GM18507 (cell line): ENCODE measurements at places on chromosomes 16 and 17.

DNA sequence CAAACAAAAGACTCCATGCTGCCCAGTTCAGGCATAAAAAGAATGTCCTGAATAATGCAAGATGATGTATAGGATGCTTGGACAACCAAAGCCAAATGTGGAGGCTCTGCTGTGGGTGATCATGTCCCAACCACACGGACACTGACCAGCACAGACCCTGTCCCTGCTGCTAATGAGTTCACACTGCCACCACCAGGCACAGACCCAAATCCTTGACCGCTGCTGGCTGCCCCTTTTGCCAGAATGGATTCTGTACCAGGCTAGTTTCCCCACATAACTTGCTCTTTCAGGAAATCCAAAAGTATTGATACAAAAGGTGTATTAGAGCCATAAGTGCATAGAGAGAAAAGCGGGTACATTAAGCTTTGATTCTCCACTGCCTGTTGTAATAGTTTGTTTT is 60.9 kb downstream of the XYLT1 start:
- DNase-seq = no peak

- DNase-seq = no peak
These were observed 45.7 kb downstream of the AATF start for GRCh38 chr17:36994438-36994837.

GRCh38 chr16:87412371-87412995 is 20.3 kb downstream of the MAP1LC3B start:
- no peak for DNase-seq

DNA sequence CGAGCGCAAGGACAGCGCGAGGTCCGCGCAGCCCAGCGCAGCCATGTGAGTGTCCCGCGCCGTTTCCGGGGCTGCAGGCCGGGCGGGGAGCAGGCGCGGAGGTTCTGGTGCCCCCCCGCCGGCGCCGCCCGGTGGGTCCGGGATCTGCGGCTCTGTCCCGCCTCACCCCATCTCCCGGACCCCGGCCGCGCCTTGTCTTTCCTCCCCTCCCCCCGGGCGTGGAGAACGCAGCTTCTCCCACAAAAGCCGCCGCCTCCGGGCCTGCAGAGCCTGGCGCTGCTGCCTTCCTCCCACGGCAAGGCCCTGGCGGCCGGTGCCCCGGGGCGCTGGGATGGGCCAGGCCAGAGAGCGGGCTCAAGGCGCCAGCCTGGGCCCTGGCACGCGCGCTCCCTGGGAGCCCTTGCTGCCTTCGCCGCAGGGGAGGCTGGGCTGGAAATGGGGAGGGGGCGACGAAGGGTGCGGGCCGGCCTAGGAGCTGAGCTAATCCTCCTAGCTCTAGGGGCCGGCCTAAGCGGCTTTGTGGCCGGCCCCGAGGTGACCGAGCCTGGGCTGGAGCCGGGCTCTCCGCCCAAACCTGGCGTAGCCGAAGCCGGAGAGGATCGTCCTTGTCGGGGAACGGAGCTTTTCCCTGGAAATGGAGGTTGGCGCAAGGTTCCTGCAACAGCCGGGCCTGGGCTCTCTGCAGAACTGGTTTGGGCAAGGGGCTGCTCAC is 397 bp downstream of the RIPOR1 start:
- no peak for DNase-seq
